ENCODE measurements at places on chromosomes 5 and 9.

DNA sequence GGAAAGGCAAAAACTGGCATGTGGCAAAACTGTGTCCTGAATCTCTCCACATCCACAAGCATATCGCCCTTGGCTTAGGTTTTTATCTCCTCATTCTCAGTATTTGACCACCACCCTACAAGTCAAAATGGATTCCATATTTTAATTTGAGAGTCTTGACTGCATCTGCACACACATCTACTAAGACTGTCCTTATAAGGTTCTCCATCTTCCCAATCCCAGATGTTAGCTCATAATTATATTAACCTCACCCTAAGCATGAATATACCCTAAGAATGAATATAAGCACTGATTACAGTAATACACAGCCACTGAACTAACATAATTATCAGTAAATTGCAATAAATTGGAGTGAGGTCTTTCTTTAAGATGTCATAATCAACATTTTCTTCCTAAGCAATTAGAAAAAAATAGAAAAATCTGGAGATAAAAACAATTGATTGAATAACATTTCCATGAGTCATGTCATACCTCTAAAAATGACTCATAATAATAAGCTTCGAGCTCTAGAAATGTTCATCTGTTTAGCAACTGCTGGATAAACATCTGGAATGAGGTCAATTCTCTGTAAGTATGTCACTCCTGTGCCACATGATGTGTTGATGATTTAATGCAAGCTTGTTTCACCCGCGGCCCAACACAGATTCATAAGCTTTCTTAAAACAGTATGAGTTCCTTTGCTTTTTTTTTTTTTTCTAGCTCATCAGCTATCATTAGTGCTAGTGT lies 39.9 kb upstream of the PAM start:
- DNase-seq: no peak

DNA sequence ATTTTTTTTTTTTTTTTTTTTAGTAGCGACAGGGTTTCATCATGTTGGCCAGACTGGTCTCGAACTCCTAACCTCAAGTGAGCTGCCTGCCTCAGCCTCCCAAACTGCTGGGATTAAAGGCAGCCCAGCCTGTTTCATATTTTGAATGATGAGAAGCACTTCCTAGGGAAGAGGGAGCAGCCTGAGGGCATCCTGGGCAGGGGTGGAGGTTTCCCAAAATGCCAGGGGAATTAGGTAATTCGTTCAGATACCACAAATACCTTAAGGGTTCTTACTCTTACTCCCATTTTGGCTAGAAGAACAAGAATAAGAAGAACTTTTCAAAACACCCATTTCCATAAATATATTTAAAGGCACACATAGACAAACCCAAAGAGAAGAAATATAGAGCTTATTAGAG lies 29.5 kb upstream of the RAPGEF1 start:
- DNase-seq: no peak

- DNase-seq: no peak
These were observed 127.7 kb downstream of the CPLANE1 start for GRCh38 chr5:37121465-37121864.

GRCh38 chr9:126395439-126396212 lies 69.0 kb downstream of the MVB12B start:
- peak; percentile 12 for DNase-seq
